ENCODE measurements at places on chromosomes 11 and 22. TPM values are rescaled to one million over a fixed set of nuclear protein-coding genes. Genes with fewer than 3 reads are reported as not detected.

Gene GRIK4
- total RNA-seq, result 2.2 TPM

Gene UQCR10
- total RNA-seq, result 80.3 TPM

Gene STK33
- 17.3 TPM for total RNA-seq

Gene APOL3
- 77.0 TPM for total RNA-seq

Gene GAL
- not detected for total RNA-seq

Gene NUDT8
- total RNA-seq, result 8.8 TPM

Gene DCPS
- 14.7 TPM for total RNA-seq

Gene EIF3D
- 133 TPM for total RNA-seq

Gene RAG1
- total RNA-seq, result 1.3 TPM

DNA sequence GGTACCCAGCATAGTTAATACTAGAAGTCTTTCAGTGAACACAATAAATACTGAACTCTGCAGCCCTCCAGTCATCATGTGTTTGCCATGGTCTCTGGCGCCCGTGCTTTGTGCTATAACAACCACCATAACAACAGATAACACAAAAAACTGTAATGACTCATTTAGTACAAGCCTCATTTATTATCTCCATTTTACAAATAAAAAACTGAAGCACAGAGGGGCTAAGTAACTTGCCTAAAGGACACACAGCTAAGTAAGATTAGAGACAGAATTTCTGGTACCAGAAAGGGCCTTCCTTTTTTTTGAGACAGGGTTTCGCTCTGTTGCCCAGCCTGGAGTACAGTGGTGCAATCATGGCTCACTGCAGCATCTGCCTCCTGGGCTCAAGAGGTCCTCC is 19.5 kb downstream of the RBFOX2 start:
- DNase-seq, result no peak

DNA sequence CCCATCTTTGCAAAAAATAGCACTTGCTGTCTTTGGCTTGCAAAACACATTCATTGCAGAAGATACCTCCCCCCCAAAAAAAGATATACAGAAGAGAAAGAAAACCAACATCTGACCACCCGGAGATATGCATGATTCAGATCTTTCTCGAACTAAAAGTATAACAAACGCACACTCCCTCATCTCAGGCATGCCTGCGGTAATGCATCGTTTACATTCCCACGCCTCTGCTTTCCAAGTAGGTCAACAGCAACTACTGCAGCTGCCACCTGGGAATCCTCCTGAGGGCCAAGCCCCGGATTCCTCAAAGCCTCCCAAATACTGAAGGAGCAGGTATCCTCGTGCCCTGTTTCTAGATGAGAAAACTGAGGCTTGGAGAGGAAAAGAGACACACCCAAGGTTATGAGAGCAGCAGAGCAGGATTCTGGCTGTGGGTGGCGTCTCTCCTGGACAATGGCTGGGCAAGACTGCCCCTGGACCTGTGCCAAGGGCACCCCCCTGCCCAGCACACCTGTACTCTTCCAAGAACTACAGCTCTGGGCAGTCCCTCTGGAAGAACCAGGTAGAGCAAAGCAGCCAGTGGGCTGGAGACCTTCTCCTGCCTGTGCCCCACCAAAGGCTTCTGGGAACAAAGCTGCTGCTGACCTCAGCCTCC is 38.1 kb downstream of the NUP50 start:
- peak; percentile 16 for DNase-seq

GRCh38 chr11:102933627-102934026 is 21.9 kb downstream of the MMP13 start:
- DNase-seq, result no peak

- no peak for DNase-seq
Measured at GRCh38 chr11:3795131-3796001, 2.0 kb downstream of the NUP98 start.

GRCh38 chr11:10051868-10052586 is 242.0 kb downstream of the SBF2 start:
- no peak for DNase-seq

DNA sequence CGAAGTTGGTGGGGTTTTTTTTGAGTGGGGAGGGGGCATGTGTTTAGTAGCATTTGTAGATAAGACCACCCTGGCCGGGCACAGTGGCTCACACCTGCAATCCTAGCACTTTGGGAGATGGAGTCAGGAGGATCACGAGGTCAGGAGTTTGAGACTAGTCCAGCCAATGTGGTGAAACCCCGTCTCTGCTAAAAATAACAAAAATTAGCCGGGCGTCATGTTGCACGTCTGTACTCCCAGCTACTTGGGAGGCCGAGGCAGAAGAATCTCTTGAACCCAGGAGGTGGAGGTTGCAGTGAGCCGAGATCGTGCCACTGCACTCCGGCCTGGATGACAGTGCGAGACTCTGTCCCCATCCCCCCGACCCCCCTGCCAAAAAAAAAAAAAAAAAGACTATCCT is 34.6 kb downstream of the CECR2 start:
- DNase-seq, result no peak

DNA sequence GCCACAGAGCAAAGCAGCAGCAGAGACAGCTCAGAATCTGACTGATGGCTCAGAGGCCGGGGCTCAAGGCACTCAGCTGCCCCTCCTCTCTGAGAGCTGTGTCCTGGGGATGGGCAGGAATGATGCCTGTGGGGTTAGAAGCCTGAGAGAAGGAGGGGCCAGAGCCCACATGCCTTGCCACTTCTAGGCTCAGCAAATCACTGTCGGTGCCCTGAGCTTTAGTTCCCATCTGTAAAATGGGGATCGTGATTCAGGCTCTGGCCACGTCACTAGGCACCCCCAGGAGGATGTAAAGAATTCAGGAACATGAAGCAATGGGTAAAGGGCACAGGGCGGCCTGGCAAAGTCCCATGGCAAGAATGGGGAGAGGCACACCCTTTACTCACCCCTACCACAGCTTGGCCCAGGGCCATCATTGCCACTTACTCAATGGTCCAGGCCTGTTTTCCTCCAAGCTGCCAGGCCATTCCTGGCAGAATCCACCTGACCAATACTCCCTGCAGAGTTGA is 3.4 kb upstream of the CDC42EP2 start:
- DNase-seq, result peak; percentile 77

DNA sequence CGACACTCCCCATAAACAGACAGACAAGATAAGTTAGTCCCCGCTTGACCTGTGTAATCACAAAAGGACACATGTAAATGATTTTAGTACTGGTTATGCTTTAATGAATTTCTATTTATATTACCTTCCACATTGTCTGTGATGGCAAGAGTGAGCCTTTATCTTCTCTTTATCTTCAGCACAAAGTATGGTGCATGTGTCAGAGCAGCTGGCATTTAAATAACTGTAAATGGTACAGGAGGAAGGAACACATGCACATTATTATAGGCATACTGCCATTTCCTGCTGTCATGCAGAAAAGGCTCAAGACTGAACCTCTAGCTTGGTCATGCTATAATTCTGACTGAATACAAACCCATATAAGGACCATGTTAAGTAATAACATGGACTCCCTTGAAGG is 1342.7 kb upstream of the TENM4 start:
- no peak for DNase-seq

DNA sequence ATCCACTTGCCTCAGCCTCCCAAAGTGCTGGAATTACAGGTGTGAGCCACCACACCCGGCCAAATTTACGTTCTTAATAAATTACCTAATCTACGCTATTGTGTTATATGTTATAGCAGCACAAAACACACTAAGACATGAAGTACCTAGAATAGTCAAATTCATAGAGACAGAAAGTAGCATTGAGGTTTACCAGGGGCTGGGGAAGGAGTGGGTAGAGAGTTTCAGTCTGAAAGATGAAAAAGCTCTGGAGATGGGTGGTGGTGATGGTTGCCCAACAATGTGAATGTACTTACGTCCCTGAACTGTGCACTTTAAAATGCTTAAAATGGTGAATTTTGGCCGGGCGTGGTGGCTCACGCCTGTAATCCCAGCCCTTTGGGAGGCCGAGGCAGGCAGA is 65.7 kb upstream of the NUP50 start:
- DNase-seq, result no peak

- no peak for DNase-seq
Measured at GRCh38 chr22:37417264-37417663, 10.0 kb downstream of the ELFN2 start.

DNA sequence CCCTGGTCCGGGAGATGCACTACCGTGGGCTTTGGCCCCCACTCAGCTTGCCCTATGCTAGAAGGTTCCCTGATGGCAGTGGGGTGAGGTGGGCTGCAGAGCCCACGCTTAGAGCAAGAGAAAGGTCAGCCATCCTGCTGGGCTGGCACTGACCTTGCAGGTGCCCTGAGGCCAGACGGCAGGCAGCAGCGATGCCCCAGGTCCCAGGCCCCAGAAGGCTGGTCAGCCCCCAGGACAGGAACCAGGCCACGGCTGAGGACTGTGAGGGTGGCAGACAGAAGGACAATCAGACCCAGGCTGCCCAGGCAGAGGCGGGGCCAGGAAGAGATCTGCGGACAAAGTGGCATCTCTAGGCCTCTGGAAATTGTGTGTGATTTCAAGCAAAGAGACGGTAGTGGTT is 231.7 kb downstream of the CTTN start:
- DNase-seq, result no peak

- DNase-seq, result no peak
Measured at GRCh38 chr11:43907028-43907975, 26.7 kb downstream of the ALKBH3 start.

GRCh38 chr11:35223371-35223796 is 84.4 kb downstream of the CD44 start:
- no peak for DNase-seq

DNA sequence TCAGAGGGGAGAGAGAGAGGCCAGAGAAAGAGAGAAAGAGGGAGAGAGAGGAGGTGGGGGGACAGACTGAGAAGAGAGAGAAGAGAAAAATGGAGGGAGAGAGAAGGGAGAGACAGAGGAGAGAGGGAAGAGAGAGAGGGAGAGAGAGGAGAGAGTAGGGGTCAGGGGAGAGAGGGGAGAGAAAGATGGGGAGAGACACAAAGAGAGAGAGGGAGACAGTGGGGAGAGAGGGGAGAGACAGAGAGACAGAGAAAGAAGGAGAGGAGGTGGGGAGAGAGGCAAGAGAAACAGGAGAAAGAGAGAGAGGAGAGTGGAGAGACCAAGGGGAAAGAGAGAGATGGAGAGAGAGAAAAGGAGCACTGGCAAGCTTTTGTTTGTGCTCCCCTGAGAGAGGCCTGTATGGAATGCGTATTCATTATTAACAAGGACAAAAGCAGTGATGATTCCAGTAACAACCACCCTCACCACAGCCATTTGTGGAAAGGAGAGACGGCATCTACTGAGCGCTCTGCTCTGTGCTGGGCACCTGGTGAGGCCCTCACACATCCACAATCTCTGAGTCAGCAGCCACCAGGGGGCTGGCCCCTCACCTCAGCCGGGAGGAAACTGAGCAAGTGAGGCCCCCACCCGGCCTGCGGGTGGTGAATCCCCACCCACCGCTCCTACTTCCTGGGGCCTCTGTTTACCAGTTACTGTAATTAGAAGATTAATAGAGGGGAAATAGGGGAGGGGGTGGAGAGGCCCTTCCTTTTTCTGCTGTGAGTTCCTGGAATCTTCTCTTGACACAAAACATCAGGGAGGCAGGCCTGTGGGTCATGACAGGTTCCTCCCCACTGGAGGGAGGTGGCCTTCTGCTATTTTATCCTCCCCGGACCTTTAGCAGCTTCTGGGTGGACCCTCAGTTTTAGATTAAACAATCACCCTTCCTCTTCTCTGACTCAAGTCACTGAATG is 14.6 kb upstream of the MIAT start:
- peak; percentile 52 for DNase-seq

DNA sequence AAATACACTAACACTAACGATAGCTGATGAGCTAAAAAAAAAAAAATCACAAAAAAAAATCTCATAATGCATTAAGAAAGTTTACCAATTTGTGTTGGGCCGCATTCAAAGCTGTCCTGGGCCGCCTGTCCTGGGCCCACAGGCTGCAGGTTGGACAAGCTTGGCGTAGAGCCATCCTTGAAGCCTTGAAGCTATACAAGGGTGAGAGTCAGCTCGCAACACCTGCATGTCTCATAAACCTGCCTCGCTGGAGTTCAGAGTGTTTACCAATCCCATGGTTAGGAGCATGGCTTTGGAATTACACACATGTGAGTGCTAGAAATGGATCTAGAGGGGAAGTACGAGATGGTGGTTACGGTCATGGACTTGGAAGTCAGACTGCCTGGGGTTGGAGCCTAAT is 453.7 kb downstream of the INSC start:
- DNase-seq, result no peak

DNA sequence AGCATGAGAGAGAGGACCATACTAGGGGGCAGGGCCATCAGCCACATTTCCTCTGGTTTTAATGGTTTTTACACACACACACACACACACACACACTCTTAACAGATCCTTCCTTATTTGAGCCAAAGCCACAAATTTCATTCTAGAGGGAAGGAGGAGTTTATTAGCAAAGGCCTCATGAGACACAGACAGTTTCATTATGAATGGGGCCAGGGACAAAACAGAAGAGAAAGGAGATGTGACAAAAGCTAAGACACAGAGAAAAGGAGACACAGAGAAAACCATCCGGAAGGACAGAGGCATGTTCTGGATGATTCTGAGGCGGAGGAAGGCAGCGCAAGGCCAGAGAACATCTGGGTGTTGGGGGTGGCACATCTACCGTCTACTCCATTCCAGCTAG is 32.2 kb upstream of the ARFGAP3 start:
- no peak for DNase-seq

GRCh38 chr22:40552070-40552469 is 84.4 kb downstream of the MRTFA start:
- DNase-seq, result no peak

DNA sequence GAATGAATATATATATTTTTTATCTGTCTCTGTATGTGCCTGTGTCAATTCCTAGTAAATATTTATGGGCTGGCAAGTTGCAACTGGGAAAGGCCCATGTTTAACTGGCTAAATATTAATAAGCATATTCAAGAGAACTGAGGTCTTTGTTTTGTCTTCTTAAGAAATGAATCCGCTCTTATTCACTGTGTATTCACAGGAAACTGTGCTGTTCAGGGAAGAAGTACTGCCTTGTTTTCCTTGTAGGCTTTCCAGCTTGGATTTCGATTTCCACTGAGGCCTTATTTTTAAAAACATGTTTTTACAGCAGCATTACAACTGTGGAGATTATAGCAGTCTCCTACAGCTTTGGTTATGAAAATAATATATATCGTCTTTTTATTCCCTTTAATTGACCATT is 64.7 kb downstream of the LDLRAD3 start:
- DNase-seq, result no peak
